SW 1271 (cell line): ENCODE measurements at places on chromosomes 11 and 22.

DNA sequence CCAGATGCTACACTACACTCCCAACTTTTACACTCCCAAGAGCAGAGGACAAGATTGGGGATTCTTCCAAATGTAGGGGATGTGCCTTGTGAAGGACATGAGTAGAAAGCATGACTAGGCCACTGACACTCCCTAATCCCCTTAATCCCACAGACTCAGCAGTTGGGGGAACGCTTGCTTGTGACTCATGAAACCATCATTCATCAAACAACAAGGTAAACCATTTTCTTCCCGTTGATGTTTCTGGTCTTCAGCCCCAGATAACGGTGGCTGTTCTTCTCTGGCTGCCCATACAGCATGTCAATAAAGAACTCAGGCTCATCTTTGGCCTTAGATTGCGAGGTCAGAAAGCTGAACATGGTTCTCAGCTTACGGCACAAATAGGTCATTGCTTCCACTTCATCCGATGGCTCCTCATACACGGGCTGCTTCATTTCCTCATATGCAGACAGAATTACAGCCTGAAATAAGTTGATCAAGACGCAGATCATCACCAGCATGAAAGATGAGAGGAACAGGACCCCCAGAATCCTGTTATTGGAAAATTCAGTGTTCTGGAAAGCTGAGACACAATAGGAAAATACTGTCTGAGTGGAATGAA, 6.4 kb upstream of the CDPF1 start:
- no peak for DNase-seq

- DNase-seq = no peak
These were observed 159.1 kb upstream of the CARD18 start for GRCh38 chr11:105298630-105299029.

DNA sequence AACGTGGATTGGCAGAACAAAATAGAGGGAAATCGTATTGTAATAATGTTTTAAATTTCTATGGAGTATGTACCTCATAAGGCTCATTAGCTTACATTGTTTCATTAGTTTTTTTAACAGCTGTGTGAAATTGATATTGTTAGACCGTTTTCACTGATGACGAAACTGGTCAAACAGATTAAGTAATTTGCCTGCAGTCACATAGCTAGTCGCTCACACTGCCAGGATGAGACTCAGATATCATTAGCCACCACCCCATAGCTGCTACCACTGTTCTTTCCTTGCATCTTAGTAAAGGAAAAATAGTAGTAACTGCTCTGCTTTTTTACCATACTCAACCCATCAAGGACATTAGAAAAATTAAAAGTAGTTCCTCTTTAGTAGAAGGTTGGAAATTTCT, 64.0 kb downstream of the DKK3 start:
- no peak for DNase-seq

- DNase-seq = no peak
These were observed 10.7 kb downstream of the TBRG1 start for GRCh38 chr11:124633355-124633754.

DNA sequence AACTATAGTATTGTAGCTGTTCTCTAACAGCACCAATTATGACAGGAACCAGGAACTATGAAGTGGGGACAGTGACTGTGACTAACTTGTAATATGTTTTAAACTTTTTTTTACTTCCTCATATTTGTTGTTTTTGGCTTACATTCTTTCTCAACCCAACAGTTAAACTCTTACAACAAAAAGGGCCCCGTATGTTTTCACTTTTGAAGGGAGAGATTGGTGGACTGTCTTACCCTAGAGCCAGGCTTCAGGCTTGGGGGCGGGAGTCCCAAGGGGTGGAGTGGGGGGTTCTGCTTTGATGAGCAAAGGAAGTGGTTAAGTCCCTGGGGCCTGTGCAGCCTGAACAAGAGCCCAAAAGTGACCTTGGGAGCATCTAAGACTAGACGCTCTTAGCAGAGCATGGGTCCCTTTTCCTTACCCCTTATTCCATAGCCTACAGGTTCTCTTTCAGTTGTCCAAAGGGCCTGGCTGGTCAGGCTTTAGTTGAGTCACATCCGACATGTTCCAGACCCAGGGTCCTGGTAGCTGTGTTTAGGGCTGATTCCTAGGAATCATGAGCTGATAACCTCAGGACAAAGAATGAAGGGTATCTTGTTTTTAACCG, 38.8 kb downstream of the STIM1 start:
- DNase-seq = no peak

DNA sequence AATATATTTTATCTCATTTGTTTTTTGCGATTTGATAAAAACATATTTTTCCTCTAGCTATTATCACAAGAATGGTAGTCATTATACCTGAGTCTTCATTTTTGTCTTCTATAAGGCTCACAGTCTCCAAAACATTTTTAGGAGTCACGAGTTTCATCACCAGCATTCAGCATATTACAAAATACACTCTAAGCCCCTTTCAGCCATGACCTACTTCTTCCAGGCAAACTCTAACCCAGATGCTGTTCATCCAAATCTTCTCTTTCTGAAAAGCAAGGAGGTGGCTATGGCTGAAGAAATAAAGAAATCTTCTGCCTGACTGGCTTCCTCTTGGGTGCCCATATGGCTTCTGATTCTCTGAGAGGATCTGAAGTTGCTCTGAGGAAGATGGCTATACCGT, 35.7 kb upstream of the USP47 start:
- DNase-seq = no peak

GRCh38 chr22:44455151-44455962, 42.7 kb downstream of the RTL6 start:
- DNase-seq = no peak

DNA sequence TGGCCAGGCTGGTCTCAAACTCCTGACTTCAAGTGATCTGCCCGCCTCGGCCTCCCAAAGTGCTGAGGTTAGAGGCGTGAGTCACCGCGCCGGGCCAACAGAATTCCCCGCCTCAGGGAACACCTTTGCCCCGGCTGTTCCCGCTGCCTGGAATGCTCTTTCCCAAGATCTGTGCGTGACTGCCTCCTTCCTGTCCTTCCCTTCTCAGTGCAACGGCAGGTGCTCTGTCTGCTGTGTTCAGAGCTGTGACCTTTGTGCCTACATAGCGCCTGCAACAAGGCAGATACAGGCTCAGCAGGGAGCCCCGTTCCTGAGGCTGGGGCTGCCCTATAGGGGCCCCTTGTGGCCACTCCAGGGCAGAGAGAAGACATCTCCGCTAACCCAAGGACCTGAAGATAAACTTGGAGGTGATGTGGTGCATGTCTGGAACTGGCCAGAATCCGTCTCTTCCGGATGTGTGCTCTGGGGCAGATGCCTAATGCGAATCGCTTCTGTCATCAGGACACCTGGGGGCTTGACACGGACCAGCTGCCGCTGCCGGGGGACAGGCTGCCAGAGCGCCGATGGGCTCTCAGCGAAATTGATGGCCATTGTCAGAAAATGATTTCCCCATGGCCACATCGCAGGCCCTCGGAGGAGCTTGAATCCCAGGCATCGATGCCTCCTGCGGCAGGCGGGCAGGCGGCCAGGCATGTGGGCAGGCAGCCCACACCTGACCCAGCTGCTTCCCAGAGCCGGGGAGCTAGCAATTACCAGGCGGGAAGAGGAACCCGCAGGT, 43.5 kb upstream of the TCF20 start:
- no peak for DNase-seq

- no peak for DNase-seq
These were observed 4.3 kb downstream of the ARHGEF12 start for GRCh38 chr11:120340529-120340928.

- DNase-seq = no peak
These were observed 34.0 kb downstream of the WNT7B start for GRCh38 chr22:45942787-45943493.

GRCh38 chr11:93623179-93623578, 38.3 kb upstream of the CEP295 start:
- DNase-seq = no peak

- no peak for DNase-seq
These were observed 3.6 kb upstream of the MED15 start for GRCh38 chr22:20503816-20504215.

GRCh38 chr11:110730773-110731172, 18.5 kb upstream of the ARHGAP20 start:
- no peak for DNase-seq

DNA sequence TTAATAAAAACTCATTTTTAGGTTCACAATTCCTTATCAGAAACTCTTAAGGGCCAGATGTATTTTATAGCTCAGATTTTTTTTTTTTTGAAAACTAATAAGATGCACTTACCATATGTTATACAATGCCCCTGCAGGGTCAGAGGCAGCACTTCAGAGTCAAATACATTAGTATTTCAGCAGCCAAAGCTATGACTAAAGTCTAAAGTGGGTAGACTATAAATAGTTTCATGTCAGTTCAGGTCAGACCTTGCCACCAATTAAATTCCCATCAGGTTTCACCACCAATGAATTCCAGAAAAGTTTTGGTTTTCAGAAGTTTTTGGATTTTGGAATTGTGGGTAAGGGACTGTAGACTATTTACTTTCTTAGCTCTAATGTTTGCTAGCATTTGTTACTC, 75.9 kb downstream of the FAM83F start:
- DNase-seq = no peak

- no peak for DNase-seq
These were observed 99.1 kb upstream of the AMOTL1 start for GRCh38 chr11:94669023-94669422.

DNA sequence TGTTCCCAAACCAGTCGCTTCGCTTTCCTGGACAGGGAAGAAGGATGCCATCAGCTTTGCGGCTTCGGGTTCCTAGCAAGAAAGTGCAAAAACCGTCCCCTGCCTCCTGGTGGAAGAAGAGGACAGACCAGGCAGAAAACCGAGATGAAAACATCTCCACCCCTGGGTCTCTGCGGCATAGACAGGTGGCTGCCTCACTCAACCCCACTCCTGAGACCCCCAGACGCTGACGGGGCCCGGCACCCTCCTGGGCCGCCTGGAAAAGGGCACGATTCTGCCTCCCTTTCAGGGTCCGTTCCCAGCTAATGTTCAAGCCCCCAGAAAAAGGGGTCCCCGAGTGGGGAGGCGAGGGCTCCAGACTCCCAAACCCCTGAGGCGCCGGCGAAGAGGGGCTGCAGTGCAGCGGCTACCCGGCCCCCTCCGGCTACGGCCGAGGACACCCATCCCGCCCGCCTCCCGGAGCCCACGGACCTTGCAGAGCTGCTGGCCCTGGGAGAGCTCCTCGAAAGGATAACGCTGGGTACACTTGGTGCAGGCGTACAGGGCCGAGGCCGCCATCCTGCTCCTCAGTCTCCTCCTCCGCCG, 569 bp downstream of the FAM76B start:
- DNase-seq = peak; percentile 58

DNA sequence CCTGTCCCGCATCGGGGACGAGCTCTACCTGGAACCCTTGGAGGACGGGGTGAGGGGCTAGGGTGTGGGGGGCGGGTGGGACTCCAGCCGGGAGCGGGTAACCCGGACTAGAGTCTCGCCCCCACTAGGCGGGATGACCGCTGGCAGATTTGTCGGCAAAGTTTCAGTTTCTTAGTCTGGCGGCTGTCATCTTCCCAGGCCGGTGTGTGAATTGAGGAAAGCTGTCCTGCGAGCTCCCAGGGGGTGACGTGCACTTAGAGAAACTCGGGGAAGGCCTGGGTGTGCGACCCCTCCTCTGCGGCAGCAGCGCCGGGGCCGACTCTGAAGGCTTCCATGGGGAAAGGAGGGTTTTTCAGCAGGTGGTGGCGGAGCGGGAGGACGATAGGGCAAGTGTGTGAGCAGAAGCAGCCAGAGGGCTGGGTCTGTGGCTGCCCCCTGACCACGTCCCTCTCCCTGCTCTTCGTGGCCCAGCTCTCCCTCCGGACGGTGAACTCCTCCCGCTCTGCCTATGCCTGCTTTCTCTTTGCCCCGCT, 463 bp downstream of the RAD9A start:
- no peak for DNase-seq

DNA sequence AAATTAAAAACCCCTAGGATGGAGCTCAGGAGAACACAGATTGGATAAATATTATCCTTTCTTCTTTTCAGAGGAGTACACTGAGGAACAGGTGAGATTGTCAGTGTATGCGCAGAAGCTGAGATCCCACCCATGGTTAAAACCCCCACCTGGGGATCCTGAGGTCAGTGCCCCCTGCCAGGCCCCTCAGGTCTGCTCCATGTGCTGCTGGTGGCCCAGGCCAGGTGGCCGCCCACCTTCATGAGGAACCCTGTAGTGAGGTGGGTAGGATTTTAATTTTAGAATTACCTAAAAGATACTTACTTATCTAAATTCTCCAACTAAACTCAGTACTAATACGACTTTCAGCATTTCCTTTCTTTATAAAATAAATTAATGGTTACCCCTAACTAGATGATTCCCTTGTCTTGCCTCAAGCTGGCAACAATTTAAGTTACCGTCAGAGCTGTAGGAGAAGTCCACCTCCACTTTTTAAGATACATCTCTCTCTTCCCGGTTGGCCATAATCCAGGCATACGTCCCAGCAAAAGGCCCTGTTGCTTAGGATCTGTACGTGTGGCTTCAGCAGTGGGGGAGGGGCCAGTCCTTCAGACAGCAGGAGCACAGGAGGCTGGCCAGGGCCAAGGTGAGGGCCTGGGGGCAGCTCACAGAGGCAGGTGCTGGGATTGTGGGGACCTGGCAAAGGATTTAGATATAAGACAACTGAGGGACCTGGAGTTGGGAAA, 61.5 kb upstream of the PITPNB start:
- DNase-seq = no peak
